ENCODE measurements at places on chromosomes 5 and 9.

DNA sequence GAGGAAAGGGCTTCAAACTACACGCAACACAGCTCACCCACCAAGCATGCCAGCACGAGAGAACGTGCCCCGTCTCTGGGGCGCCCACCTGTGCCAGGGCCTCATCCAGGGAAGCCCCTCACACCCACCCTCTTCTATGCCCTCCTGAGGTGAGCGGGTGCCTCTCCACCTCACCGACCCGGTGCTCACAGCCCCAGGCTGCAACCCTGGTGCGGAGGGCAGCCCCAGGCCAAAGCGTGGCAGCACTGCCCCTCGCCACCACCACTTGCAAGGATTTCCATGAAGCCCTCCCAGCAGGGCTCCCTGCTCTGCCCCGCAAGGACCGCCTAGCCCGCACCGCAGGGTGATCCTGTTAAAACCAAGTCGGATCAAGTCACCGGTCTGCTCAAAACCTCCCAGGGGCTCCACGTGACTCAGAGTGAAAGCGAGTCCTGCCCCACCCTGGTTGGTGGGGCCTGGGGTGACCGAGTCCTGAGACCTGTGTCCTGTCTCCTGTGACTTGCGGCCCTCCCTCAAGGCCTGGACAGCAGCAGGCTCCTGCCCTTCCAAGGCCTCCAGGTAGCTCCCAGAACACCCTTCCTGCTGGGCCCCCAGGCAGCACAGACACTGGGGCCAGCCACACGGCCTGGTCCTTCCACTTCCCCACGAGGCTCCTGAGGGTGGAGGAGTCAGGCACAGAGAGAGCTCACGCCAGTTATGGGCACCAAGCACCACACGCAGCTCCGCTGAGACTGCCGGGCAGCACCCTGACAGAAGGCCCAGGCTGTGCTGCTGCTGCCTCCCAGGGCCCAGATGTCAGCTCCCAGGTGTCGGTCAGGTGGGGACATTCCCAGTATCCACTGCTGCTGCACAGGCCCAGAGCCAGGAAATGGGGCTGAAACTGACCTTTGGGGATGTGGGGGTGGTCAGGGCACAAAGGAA lies 12.7 kb downstream of the BRD3 start:
- no peak for DNase-seq

DNA sequence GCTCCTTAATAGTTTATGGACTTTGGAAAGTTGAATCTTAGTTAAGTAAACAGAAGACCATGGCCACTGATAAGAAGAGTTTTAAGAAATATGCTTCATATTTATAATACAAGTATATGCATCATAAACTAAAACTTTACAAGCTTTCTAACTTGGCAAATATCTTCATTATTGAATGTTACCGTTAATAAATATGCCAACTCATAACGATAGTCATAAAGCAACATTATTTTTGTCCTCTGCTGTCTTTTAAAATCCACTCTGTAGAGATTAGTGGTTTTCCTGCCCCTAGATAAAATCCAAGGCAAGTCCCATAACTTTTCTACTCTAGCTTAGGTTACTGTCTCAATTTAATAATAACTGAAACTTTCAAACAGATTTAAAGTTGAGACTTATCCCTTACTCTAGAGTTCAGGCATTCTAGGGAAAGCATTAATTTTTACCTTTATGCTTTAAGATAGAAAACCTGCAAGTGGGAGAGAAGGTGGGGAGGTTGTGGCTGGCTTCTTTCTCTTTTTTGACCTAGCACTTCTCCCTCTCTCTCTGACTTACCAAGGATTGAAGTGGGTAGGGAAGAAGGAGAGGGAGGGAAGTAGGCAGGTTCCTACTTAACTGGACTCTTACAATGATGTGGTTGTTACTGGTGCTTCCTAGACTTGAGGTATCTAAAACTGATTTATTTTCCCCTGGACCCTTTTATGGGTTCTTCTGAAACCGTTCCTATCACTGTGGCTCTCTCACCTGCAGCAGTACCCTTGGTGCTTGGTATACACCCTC lies 29.6 kb downstream of the RNF145 start:
- no peak for DNase-seq

- no peak for DNase-seq
Observed at GRCh38 chr9:6049798-6050197, 34.4 kb upstream of the RANBP6 start.

- no peak for DNase-seq
Observed at GRCh38 chr5:99544356-99544755, 615.5 kb upstream of the CHD1 start.

DNA sequence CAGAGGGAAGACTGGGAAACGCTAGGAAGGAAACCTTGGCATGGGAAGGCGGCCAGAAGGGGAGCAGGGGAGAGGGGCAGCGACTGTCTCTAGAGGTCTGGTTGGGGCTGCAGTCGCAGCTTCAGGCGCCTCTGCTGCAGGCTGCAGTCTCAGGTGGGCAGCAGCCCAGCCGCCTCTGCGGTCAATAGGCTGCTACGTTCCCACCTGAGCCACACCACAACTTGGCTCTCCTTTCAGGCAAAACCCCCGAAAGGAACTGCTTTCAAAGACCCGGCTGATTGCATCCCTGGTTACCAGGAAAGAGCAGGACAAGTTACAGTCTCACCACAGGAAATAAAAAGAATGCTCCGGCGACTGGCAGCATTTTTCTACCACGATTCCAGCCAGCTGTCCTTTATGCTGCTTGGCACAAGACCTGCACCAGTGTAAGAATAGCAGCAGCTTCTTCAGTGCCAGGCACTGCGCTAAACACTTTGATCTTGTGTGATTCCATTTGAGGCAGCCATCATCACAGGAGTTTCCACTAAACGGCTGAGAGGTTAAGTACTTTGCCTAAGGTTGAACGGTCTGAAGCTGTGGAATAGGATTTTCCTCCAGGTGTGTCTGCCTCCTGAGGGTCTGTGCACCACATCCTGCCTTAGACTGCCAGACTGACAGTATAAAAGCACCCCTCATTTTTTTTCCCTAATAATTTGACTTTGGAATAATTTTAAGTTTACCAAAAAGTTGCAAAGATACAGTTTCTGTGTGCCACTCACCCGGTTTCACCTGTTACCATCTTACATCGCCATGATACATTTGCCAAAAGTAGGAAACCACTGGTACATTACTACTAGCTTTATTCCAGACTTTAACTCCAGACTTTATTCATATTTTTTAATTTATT lies 7.5 kb downstream of the RPS14 start:
- peak; percentile 48 for DNase-seq

DNA sequence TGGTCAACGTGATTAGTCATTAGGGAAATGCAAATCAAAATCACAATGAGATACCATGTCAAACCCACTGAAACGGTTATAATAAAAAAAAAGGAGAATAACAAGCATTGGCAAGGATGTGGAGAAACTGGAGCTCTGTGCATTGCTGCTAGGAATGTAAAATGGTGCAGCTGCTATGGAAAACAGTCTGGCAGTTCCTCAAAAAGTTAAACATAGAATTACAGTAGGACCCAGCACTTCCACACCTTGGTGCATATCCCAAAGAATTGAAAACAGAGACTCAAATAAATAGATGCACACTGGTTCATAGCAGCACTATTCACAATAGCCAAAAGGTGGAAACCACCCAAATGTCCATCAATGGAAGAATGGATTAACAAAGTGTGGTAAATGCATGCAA lies 201.5 kb upstream of the TUT7 start:
- DNase-seq = no peak

DNA sequence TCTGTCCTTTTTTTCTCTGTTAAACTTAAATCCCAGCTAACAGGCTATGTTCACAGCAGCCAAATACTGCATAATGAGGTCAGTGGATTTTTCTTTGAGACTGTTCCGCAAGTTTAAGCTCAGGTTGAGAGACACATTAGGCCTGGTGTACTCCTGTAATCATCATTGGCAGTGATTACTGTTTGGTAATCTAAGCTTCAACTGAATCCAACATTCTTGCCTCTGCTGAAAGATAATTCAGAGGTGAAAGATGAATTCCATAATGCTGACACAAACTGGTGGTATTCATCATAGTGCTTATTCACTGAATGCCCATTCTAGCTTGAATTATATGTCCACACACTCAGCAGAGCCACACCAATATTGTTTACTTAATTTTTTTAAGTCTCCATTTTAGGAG lies 108.5 kb downstream of the NFIB start:
- no peak for DNase-seq

- no peak for DNase-seq
Observed at GRCh38 chr9:20823051-20823450, 139.0 kb downstream of the FOCAD start.

DNA sequence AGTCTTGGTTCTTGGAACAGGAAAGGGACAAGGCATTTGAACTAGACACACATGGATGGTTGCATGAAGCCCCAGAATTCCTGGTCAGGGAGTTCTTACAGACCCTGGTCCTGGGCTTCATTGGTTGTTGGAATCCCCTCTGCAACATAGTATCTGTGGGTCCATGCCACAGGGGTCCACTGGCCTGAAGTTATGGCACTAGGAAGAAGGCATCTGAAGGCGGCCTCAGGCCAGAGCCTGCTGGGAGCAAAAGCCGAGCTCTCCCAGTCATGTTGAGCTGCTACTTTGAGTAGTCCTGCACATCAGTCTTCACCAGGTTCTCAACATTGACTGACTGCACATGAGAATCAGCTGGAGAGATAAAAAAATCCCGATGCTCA lies 71.1 kb upstream of the PITX1 start:
- DNase-seq = no peak

- peak; percentile 61 for DNase-seq
Observed at GRCh38 chr5:135191084-135191826, 157.2 kb upstream of the PITX1 start.

GRCh38 chr9:111633389-111633736 lies 2.2 kb downstream of the DNAJC25 start:
- no peak for DNase-seq

GRCh38 chr5:157750320-157750719 lies 6.8 kb downstream of the LSM11 start:
- DNase-seq = no peak

DNA sequence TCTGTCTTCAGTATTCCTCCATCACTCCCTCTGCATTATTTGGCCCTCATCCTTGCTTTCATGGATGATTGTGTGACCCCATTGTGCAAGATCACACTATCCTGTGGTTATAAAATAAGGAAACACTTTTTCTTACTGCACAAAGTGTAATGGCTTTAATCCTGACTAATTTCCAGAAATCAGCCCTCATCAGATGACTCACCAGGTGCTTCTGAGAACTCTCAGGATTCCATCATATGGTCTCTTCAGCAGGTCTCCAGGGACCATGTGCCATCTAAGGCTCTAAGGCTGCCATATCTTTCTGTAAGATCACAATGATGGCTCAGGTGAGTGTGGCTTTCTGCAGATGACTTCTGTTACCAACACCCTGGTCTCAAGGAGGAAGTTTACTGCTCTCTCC lies 27.3 kb upstream of the FER start:
- no peak for DNase-seq

GRCh38 chr5:61507232-61507631 lies 175.2 kb downstream of the ZSWIM6 start:
- no peak for DNase-seq

DNA sequence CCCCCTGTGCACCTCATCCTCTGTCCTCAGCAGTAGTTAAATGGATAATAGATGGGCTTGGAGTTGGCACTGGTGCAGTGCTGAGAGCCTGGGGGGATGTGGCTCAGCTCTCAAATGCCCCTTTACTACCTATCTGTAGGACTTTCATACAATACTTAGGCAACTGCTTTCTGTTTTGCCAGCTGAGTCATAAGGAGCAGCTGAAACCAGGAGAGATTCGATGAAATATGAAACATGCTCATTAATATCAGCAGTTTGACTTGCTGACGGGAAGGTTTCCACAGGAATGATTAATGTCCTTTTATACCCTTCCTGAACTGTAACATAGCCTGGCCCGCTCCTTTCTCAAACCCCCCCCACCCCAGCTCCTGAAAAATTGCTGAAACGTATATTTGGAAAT lies 142.6 kb downstream of the SAXO1 start:
- no peak for DNase-seq

- peak; percentile 95 for DNase-seq
Observed at GRCh38 chr9:136944519-136945332, at the start of the genes C8G and FBXW5. Gene C8G, plus strand, starts transcription at chr9:136945243. Its CDS starts 78 bp downstream, at chr9:136945321. Gene FBXW5, minus strand, starts transcription at chr9:136944738. Its CDS starts 655 bp downstream, at chr9:136944083.

GRCh38 chr9:87263291-87263690 lies 234.4 kb upstream of the DAPK1 start:
- no peak for DNase-seq

DNA sequence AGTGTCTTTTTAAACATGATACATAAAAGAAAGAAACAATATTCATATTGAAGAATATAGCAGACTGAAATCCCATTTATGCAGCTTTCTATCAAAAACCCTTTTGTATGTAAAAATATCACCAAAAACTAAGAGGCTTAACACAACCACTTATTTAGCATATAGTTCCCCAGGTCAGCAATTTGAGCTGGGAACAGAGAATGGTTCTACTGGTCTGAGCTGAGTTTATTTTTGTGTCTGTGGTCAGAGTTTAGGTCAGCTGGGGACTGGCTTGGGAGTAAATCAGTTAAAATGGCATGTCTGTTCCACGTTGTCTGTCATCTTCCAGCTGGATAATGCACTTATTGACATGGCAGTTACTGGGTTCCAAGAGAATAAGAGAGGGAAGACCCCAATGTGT lies 165.0 kb downstream of the TMEM232 start:
- no peak for DNase-seq

DNA sequence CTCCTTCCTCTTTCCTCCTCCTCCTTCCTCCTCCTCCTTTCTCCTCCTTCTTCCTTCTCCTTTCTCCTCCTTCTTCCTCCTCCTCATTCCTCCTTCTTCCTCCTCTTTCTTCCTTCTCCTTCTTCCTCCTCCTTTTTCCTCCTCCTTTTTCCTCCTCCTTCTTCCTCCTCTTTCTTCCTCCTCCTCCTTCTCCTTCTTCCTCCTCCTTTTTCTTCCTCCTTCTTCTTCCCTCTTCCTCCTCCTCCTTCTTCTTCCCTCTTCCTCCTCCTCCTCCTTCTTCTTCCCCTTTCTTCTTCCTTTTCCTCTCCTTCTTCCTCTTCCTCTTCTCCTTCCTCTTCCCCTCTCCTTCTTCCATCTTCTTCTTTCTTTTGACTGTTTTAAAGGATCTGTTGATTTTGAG lies 538.8 kb downstream of the TMEM38B start:
- no peak for DNase-seq

DNA sequence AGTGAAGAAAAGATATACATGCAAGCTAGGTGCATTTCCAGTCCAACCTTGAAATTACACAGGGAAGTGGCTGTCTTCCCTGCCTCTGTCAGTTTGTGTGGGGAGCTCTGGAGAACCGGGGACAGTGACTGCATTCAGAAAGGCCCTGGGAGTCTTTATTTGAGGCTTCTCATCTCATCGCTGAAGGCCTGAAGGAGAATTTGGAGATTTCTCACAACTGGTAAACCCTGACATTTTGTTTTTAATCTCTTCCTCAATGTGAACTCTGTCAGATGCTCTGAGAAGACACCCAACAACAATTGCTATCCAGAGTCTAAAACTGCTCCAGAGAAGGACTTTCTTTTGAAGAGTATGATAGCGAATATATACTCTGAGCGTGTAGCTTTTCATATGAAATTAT lies 33.0 kb downstream of the MACIR start:
- DNase-seq = no peak

DNA sequence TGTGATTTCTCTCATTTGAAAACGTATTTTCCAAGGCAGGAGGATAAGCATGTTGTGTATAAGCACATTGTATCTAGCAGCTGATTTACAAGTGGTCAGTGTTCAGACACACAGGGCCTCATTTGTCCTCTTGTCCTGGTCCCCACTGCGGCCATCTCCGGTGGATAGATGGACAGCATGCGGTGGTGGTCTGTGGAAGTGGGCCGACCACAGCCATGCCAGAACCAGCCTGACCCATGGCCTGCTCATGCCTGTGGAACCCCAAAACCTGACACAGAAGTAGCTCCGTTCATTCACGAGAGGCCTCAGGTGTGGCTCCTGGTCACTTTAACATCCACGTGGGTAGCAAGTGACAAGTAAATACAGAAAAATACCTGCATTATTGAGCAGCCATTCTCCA lies 14.6 kb downstream of the IRX2 start:
- no peak for DNase-seq

GRCh38 chr9:128552744-128553440 lies 505 bp downstream of the SPTAN1 start:
- peak; percentile 51 for DNase-seq
